ENCODE measurements at places on chromosomes 12 and 14.

DNA sequence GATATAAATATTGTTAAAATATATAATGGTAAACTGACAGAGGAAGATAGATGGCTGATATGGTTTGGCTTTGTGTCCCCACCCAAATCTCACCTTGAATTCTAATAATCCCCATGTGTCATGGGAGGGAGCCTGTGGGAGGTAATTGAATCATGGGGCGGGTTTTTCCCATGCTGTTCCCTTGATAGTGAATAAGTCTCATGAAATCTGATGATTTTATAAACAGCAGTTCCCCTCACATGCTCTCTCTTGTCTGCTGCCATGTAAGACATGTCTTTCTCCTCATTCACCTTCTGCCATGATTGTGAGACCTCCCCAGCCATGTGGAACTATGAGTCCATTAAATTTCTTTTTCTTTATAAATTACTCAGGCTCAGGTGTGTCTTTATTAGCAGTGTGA is 46.3 kb downstream of the PTCSC3 start:
- DNase-seq = no peak

- no peak for DNase-seq
These were observed 4.8 kb downstream of the TGFB3 start for GRCh38 chr14:75976826-75977581.

GRCh38 chr14:93299866-93300265 is 33.0 kb downstream of the BTBD7 start:
- no peak for DNase-seq

GRCh38 chr14:21258889-21259787 is 10.1 kb downstream of the HNRNPC start:
- no peak for DNase-seq

GRCh38 chr12:118312578-118312977 is 60.1 kb downstream of the TAOK3 start:
- DNase-seq = no peak

DNA sequence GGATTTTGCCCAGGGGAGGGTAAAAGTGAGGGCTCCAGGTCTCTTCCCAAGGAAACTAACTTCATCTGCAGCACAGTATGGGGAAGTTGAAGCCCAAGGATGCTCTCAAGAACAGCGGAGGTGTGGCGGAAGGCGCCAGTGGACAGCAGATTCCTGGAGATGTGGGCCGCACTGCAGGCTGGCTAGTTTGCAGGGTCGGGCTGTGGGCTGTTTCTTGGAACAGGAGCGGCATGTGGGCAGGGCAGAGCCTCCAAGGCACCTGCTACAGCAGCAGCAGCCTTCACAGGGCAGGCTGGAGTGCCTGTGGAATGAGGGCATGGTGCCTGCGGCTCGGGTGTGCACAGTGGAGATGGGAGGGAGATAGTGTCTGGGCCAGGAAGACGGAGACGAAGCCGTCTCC is 100.0 kb upstream of the SFSWAP start:
- no peak for DNase-seq

DNA sequence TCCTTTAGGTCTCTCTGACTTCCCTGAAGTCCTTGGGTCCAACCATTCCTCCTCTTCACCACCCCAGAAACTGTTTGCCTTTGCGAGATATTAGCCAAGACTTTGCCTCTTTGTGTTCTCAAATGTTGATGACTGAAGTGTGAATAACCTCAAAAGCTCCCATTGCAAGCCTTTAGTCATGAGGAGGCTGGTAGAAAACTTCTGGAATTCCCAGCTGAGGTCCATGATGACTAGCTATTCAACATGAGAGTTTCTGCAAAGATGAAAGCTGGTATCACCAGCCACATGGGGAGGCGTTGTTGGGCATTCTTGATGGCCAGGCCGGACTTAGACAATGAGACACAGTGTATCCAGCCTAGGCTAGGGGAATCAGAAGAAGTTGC is 111.7 kb downstream of the TBX5 start:
- DNase-seq = no peak

DNA sequence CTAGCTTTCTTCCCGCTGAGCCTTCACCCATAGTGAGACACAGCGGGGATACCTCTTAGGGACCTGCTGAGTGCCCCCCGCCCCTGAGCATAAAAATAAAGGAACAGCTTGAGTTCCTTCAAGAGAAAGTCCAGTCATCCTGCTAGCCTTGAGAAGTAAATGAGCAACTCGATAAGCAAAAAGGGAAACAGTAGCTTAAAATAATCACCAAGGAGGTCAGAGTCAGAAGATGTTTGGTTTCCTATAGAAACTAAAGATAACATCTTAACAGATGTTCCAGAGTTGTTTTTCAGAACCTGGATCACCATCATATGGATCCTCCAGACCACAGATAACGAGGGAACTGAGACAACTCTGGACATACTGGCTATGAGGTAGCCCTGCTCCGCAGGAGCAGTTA is 94.0 kb downstream of the BCAT1 start:
- no peak for DNase-seq

GRCh38 chr12:13670285-13670866 is 311.0 kb downstream of the GRIN2B start:
- DNase-seq = no peak

DNA sequence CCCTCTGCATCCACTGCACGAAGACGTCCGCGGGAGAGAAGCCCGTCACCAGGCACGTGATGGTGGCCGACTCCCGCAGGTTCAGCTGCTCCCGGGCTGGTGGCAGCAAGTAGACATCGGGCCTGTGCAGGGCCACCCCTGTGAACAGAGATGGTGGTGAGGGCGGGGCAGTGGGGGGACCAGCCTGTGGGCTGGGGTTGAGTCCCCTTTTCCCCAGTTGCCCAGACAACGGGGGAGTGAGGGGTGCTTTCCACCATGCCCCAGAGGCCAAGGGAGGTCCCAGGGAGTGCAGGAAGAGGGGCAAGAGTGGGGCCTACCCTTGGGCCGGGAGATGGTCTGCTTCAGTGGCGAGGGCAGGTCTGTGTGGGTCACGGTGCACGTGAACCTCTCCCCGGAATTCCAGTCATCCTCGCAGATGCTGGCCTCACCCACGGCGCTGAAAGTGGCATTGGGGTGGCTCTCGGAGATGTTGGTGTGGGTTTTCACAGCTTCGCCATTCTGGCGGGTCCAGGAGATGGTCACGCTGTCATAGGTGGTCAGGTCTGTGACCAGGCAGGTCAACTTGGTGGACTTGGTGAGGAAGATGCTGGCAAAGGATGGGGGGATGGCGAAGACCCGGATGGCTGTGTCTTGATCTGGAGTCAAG is 328.3 kb downstream of the TMEM121 start:
- no peak for DNase-seq

DNA sequence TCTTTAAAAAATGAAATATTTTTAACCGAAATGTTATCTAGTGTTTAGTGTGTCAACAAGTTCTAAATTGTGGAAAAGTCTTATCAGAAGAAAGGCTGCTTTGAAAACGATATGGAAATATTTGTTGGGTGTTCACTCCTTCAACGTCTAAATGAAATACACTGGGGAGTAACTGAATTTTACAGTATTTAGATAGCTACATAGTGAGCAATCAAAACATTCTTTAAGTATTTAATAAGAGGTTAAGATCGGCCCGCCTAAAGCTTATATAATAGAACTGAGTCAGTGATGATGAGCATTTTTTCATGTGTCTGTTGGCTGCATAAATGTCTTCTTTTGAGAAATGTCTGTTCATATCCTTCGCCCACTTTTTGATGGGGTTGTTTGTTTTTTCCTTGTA is 228.3 kb downstream of the RAD51B start:
- DNase-seq = no peak
